Prostate gland (tissue), 2 donors: ENCODE measurements at places on chromosomes 13 and 19. TPM values are rescaled to one million over a fixed set of nuclear protein-coding genes. Genes with fewer than 3 reads are reported as not detected.

- H3K4me1 ChIP-seq = no peaks in the 10 kb centered on the region
- no peak for DNase-seq
- no peak overlapping the region for H3K4me3 ChIP-seq
- no peaks in the 10 kb centered on the region for H3K27me3 ChIP-seq
Observed at GRCh38 chr13:43963726-43964125, 84.0 kb downstream of the LACC1 start.

DNA sequence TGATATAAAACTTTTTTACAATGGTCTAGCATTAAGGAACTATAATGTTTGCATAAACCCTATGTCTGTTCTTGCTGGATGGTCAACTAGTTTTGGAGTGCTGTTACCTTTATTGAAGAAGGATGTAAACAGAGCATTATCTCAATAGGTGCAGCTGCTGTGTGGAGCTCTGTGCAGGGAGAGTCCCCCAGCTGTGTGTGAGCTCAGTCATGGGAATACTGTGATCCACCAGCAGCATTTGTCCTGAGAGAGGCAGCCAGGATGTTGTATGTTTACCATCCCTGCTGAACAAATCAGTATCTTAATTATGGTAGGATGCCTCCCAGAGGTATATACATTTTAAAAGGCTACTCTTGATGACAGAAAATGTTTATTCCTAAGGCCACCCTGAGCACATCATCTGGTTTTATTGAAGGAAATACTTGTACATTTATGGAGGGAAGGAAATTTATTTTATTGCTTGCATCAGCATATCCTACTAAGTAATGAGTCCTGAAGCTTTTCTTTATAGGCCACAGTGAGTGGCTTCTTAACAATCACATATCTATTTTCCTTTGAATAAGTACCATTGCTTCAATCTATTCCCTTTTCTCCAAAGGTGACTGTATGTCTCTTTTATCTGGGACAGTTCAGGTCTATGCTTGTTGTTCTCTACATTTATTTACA is 11.7 kb downstream of the RAP2A start:
- no peaks in the 10 kb centered on the region for H3K27me3 ChIP-seq
- H3K36me3 ChIP-seq = no peaks in the 10 kb centered on the region
- H3K4me3 ChIP-seq = no peak overlapping the region
- no peaks in the 10 kb centered on the region for H3K4me1 ChIP-seq

- no peaks in the 10 kb centered on the region for H3K4me1 ChIP-seq
- H3K36me3 ChIP-seq = no peaks in the 10 kb centered on the region
- H3K4me3 ChIP-seq = no peak overlapping the region
- no peak overlapping the region for H3K27ac ChIP-seq
- no peaks in the 10 kb centered on the region for H3K27me3 ChIP-seq
- no peak for DNase-seq
Observed at GRCh38 chr19:31346184-31347059, 2.8 kb downstream of the TSHZ3 start.

- no peaks in the 10 kb centered on the region for H3K27me3 ChIP-seq
- H3K36me3 ChIP-seq = no peaks in the 10 kb centered on the region
- no peak overlapping the region for H3K27ac ChIP-seq
- H3K4me3 ChIP-seq = no peak overlapping the region
- DNase-seq = no peak
- H3K4me1 ChIP-seq = no peaks in the 10 kb centered on the region
Observed at GRCh38 chr13:90070837-90071525, 1276.5 kb upstream of the MIR17HG start.

CGB8 gene
- not detected for total RNA-seq

PSG2 gene
- not detected for total RNA-seq

PROZ gene
- not detected for total RNA-seq

- H3K36me3 ChIP-seq = no peaks in the 10 kb centered on the region
- no peak overlapping the region for H3K4me3 ChIP-seq
Observed at GRCh38 chr19:41537789-41538188, 38.2 kb upstream of the CEACAM21 start.

DNA sequence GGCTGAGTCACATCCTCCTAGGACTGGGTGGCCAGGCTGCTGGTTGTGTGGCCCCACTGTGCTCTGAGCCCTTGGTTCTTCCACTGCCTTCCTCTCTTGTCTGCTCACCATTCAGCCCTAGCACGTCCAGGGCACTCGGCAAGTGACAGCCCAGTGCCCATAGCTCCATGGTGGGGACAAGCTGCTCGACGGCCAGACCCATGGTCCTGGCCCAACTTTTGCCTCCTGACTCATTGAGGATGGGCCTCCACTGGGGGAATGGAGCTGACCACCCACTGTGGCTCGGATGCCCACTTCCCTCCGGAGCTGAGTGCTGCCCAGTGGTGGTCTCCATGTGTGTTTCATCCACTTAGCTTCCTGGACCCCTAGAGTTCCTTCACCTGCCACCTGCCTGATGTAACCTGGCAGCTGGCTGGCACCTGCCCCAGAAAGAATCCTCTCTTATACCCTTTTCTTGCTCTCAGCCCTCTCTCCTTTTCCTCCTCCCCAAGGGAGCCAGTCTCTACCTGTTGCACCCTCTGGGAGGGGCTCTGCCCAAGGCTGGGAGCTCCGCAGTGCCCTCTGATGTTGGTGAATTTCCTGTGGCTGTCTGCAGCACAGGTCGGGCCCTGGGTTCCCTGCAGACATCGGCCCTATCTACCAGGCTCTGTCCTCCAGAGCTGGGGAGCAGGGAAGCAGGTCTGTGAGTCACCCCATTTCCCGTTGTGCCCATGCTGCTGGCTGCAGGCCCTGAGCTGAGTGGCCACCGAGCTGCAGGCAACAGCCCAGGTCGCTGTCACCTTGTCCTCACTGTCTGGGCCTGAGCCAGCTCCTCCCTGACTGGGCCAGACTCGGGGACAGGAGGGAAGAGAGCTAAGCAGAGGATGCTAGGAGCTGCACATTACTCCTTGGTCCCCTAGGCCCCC is 7.4 kb downstream of the CHST8 start:
- H3K4me3 ChIP-seq = no peak overlapping the region
- no peak for DNase-seq
- no peaks in the 10 kb centered on the region for H3K36me3 ChIP-seq

SLC27A1 gene
- 78.7 TPM for total RNA-seq

TNFSF13B gene
- 9.1 TPM for total RNA-seq

TGFBR3L gene
- 3.2 TPM for total RNA-seq

ZNF708 gene
- 20.0 TPM for total RNA-seq

GRCh38 chr13:86856991-86857390 is 814.2 kb upstream of the SLITRK5 start:
- no peaks in the 10 kb centered on the region for H3K36me3 ChIP-seq
- no peak overlapping the region for H3K4me3 ChIP-seq
- H3K4me1 ChIP-seq = no peaks in the 10 kb centered on the region
- no peaks in the 10 kb centered on the region for H3K27me3 ChIP-seq
- no peak for DNase-seq
- no peak overlapping the region for H3K27ac ChIP-seq

DNA sequence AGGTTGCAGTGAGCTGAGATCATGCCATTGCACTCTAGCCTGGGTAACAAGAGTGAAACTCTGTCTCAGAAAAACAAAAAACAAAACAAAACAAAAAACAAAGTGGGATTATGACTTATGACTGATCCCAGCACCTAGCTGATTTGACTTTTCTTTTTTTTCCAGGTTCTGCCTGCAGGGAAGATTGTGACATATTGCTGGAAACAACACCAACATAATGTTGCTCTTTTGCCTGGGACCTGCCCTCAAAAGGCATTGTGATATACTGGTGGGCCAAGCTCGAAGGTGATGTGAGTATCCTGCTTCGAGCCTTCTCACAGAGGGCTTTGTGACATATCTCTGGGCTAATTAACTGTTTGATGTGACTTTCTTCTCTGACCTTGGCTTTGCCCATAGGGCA is 42.0 kb upstream of the ZNF43 start:
- H3K27ac ChIP-seq = no peak overlapping the region
- H3K36me3 ChIP-seq = no peaks in the 10 kb centered on the region
- no peaks in the 10 kb centered on the region for H3K27me3 ChIP-seq
- no peak for DNase-seq

SYT5 gene
- not detected for total RNA-seq

DNA sequence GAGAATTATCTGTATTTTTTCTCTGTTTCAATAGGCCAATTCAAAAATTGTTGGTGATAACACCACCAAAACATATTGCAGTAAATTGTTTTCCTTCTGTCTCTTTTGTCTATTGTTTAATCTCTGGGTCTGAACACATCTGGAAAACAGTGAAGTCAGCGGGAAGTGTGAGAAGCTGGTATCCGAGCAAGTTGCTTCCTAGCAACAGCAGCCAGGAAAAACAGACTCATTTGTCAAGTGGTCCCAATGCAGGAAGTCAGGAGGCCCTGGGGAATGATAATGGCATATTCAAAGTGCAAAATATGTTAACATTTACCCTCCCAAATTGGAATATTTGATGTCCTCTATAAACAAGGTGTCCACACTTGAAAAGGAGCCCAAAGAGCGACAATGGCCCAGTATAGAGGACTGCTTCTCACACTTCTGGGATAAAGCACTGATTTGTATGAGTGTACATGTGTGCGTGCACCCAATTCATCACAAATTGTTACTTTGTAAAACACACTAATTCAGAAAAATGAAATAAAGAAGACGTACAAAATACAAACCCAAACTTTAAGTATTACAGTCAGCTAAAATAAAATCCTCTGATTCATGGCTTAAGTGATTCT is 515.0 kb downstream of the TBC1D4 start:
- H3K27ac ChIP-seq = no peak overlapping the region
- no peaks in the 10 kb centered on the region for H3K4me1 ChIP-seq
- DNase-seq = no peak

SIGLEC14 gene
- total RNA-seq = 1.8 TPM
